AG09309 (cell line): ENCODE measurements at places on chromosomes 7 and 10.

GRCh38 chr7:36228039-36228438 is 75.0 kb downstream of the EEPD1 start:
- DNase-seq = no peak

- no peak for DNase-seq
Measured at GRCh38 chr10:132595854-132596253, 58.3 kb downstream of the INPP5A start.

DNA sequence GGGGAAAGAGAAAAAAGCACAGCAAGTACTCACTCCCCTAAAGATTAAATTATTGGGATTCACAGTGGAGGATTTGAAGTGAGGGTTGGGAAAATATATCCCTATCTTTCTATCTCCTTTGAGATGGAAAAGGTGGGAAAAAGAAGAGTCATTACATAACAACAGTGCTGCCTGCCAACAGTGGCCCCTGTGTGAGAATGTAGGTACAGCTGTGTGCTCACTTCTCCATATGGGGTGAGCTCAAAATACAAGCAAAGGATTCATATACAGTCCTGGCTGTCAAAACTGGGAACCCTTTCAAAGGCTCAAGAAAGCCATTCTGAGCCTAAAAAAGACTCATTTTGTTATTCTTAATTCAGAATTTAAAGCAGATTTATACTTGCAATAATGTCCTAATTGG is 458.5 kb downstream of the GPAM start:
- no peak for DNase-seq

DNA sequence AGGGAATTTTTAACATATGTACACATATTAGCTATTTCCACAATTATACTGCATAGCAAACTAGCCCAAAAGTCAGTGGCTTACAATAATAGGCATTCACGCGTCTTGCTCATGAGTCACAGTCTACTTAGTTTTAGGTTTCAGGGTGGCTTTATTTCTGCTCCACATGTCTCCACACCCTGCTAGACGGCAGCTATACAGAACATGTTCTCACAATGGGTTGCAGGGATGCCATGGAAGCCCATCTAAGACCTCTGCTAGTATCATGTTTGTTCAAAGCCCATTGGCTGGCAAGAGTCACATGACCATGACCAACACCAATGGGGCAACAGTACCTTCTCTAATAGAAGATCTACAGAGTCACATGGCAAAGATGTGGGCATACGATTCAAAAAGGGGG is 96.3 kb upstream of the NEBL start:
- no peak for DNase-seq

GRCh38 chr7:37770838-37771237 is 77.6 kb upstream of the NME8 start:
- DNase-seq = no peak

DNA sequence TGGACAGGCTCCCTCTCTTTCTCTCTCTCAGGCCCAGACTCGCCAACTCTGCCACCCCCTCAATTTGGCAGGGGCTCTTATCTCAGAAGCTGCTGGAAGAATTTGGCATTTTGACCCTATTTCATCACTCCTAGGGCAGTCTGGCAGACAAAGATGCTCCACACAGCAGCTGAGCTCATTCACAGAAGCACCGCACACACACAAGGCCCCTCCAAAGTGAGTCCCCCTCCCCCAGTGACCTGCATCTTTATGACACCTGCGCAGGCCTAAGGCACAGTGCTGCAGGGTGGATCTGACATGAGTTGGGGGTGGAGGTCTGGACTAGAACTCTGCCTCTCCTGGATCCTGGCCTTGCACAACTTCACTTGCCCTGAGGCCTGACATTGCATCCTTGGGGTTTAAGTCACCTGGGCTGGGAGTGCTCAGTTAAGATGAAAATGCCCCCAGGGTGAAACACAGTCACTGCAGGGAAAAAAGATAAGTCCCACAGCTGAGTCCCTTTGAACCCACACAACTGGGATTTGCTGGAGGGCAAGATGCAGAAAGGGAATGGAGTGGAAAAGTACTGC is 41.1 kb upstream of the DUSP5 start:
- DNase-seq = no peak

DNA sequence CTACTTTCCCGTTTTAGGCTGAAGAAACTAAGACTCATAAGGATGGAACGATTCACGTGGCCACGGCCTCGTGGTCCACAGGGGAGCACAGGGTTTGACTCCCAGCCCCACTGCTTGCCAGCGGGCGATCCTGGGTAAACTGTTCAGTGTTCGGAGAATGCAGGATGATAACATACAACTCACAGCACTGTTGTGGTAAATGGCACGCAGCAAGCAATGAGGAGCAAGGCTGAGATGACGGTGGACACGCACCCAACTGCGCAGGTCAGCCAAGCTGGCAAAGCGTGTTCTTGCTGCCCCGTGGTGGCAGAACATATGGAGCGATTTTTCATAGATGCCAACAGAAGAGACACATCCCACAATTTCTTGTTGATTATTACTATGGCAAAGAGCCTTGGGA is 272.7 kb downstream of the DNAJB6 start:
- no peak for DNase-seq

GRCh38 chr7:39745320-39745719 is 121.9 kb downstream of the RALA start:
- DNase-seq = no peak

DNA sequence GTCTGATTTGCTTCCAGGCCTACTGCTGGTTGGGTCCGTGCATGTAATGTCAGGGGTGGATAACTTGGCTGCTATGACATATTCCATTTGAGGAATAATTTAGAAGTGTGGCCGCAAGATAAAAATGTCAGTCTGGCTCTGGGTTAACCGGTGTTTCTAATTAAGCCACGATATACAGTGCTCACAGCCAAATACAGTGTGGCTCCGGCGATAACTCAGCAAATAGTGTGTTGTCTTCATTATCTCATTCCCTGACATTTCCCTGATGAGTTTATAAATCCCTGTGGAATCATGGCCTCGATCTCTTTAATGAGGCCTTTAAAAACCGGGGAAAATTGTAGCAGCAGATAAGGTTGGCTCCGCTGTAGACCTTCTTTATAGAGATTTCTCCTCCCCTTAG is 1125.0 kb downstream of the TYW1 start:
- no peak for DNase-seq

DNA sequence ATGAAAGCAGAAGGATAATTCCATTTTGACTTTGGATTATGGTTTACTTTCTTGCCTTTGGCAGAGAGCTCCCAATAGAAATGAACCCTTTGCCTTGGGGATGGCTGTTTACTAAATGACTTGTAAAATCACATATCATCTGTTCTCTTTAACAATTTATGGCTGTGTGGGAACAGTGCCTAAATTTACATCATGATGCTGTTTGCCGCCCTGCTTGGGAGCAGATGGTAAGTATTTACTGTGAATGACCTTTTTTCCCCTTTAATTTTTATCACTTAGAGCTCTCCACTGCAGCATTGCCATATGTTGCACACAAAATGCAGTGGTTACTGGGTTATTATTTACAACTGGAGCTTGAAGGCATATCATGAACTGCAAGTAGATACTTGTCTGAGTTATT is 13.4 kb downstream of the HEPACAM2 start:
- no peak for DNase-seq

- no peak for DNase-seq
Measured at GRCh38 chr10:70323138-70323696, 39.4 kb upstream of the NPFFR1 start.

GRCh38 chr10:113006656-113007342 is 56.8 kb downstream of the TCF7L2 start:
- no peak for DNase-seq

DNA sequence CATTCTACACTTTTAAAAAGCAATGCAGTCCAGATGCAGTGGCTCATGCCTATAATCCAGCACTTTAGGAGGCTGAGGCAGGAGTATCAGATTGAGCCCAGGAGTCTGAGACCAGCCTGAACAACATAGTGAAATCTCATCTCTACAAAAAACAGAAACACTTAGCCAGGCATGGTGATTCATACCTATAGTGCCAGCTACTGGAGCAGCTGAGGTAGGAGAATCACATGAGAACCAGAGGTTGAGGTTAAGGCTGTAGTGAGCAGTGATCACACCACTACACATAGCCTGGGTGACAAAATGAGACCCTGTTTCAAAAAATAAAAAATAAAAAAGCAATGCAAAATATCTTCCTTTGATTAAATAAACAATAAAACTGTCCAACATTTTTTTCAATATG is 205.2 kb downstream of the GRM8 start:
- no peak for DNase-seq

DNA sequence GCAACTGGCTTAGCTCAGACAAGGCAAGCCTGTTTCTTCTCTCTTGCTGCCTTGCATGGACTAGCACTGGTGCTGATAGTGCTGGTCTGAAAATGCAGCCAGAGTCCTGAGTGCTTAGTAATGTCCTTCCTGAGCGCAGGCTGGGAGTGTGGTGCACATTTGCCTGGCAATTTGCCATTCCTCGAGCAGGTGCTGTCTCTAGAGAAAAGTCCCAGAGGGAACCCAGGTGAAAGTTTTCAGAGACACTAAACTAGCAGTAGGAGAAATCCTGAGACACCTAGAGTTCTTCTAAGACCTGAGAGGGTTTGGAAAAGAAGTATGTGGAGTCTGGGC is 1.9 kb downstream of the SFTPD start:
- DNase-seq = no peak

DNA sequence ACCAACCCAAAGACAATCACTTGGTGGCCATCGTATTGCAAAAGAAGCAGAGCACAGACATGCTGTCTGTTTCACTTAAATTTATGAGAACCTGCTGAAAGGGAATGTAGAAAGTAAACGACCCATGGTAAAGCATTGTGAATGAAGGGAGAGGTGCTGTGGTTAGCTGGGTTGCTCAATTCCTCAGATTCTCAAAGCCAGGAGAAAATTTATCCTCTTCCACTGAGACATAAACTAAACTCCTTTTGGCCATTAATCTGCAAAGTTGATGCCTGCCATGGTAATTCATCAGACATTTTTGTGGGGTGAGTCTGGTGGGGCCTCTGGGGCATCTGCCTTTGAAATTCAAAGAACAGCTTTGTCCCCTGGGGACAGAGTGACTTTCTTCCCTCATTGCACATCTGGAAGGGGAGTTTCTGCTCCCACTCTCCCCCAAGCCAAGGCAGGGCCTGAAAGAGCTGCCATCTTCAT is 951.0 kb downstream of the LRMDA start:
- peak; percentile 90 for DNase-seq

GRCh38 chr7:116981939-116982338 is 28.6 kb downstream of the ST7 start:
- DNase-seq = no peak

GRCh38 chr10:73886085-73886529 is 11.8 kb upstream of the CAMK2G start:
- DNase-seq = peak; percentile 35

GRCh38 chr10:130455791-130456190 is 319.6 kb downstream of the GLRX3 start:
- DNase-seq = no peak

GRCh38 chr7:44433255-44434022 is 57.0 kb downstream of the NUDCD3 start:
- no peak for DNase-seq

DNA sequence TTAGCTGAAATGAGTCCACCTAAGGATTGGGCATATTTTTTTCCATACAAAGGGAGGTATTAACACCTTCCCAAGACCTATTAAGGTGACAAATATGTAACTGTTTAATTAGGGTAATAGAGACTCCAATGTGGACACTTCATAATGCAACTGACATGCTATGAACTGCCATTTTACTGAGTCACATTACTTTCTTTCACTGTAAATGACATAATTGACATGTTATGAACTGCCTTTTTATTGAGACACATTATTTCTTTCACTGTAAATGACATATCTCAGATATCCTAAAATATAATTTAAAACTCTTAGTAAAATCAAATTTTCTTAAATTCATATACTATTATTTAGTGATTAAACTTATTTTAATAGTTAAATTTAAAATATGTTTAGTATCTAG is 528.8 kb upstream of the PCDH15 start:
- no peak for DNase-seq

- peak; percentile 82 for DNase-seq
Measured at GRCh38 chr7:111933609-111934008, 272.6 kb downstream of the DOCK4 start.

- DNase-seq = no peak
Measured at GRCh38 chr7:140676306-140676705, 3.6 kb downstream of the ADCK2 start.

DNA sequence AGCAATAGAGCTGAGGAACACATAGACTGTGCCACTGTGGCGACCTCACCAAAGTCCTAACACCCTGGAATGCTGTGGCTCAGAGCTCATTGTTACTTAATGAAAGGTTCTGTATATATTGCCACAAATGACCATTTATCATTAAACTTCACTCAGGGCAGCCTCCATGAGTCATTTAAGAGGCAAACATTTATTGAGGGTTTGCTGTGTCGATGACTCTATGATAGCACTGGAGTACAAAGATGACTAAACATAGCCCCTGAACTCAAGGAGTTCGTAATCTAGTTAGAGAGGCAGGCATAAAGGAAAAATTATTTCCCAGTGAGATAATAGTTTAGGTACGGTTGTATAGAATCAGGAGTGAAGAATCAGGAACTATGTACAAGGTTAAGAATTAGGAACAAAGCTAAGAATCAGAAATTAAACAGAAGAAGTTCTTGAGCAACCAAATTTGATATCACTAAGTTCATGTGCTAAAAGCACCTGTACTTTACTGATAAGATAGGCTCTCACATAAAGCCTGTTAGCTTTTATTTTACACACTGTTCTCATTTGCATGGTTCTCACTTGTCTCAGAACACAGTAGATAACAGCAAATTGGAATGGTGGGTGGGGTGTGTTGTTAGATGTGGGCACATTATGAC is 7.9 kb downstream of the ENTPD7 start:
- no peak for DNase-seq

DNA sequence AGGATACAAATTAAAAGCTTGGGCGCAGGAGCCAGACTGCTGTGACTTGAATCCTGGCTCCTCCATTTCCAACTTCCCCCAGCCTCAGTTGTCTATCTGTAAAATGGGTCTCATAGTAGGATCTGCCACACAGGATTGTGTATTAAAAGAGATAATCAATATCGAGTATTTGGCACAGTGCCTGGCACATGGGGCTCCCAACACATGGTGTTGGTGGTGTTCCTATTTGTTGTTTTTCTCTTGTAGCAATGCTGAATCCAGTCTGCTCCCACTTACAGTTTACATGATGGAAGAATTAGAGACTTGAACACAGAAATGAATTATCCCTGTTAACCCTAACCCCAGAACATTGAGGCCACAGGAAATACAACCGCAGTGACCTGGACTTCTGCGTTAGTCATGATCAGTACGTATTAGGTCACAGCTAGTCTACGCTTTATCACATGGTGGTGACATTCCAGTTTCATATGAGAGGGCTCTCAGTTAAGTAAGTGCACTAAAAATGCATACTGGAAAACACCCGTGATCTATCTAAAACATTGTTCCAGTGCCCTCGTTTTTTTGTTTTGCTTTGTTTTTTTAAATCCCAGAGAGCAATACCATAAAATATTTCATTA is 169.5 kb upstream of the KLF14 start:
- DNase-seq = peak; percentile 87
